H9 (cell line): ENCODE measurements at places on chromosomes 16 and 17. TPM values are rescaled to one million over a fixed set of nuclear protein-coding genes. Genes with fewer than 3 reads are reported as not detected.

- DNase-seq, result no peak
Measured at GRCh38 chr16:53511403-53512280, 8.6 kb upstream of the AKTIP start.

- DNase-seq, result no peak
Measured at GRCh38 chr16:54275956-54276355, 10.6 kb downstream of the IRX3 start.

GRCh38 chr16:84791088-84791487 lies 28.7 kb upstream of the CRISPLD2 start:
- DNase-seq, result no peak

- DNase-seq, result peak; percentile 62
Measured at GRCh38 chr17:79220201-79220712, 145.6 kb downstream of the ENGASE start.

DNA sequence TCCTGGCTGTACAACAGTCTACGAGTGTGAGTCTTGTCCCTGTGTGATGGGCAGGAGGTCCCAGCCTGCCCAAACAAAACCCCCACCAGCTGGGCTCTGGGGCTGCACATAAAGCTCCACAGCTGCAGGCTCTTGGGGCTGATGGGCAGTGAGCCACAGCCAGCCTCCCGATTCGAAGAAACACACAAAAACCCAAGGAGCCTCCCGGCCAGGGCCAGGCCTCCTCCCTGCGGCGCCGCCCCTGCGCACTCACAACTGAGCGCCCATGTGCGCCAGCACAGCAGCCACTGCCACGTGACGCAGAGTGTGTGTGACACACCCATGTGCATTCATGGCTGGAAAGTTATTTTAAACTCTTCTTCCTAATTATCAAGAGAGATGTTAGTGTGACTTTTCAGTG lies 30.6 kb upstream of the FAAP100 start:
- DNase-seq, result no peak

- no peak for DNase-seq
Measured at GRCh38 chr17:71180801-71181385, 939.9 kb upstream of the SOX9 start.

DNA sequence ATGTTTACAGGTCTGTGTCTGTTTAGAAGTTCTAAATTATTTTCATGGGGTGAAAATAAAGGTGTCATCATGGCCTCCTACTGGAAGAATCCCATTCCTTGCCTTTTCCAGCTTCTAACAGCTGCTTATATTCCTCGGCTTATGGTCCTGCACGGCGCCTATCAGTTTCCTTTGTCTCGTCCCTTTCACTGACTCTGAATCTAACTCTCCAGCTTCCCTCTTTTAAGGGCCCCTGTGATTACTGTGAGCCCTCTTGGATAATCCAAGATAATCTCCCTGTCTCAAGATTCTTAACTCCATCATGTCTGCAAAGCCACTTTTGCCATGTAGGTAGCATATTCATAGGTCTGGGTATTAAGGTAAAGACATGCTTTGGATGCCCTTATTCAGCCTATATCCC lies 441.0 kb upstream of the ERCC4 start:
- DNase-seq, result no peak

GRCh38 chr16:4801962-4802658 lies at the start of gene ROGDI:
ROGDI (minus strand) TSS chr16:4802633; CDS start chr16:4802571, 62 bp downstream.
- DNase-seq, result peak; percentile 95

- no peak for DNase-seq
Measured at GRCh38 chr17:57605675-57606105, 139.4 kb downstream of the CCDC182 start.

DNA sequence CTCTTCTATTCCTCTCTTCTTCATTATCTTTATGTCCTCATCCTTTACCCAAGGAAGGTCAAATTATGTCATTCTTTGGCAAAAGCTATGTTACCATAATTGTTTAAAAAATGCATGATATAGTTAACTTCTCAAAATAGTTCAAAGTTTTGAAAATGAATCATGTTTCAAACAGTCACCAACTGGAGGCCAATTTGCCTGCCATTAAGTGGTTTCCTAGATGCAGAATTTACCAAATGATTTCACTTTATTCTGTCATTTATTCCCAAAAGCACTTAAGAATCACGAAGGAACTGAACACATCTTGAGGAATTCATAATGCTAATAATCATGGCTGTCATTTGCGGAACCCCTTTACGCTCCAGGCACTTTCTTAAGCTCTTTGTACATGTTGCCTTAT lies 190.9 kb upstream of the CDH11 start:
- DNase-seq, result no peak

DNA sequence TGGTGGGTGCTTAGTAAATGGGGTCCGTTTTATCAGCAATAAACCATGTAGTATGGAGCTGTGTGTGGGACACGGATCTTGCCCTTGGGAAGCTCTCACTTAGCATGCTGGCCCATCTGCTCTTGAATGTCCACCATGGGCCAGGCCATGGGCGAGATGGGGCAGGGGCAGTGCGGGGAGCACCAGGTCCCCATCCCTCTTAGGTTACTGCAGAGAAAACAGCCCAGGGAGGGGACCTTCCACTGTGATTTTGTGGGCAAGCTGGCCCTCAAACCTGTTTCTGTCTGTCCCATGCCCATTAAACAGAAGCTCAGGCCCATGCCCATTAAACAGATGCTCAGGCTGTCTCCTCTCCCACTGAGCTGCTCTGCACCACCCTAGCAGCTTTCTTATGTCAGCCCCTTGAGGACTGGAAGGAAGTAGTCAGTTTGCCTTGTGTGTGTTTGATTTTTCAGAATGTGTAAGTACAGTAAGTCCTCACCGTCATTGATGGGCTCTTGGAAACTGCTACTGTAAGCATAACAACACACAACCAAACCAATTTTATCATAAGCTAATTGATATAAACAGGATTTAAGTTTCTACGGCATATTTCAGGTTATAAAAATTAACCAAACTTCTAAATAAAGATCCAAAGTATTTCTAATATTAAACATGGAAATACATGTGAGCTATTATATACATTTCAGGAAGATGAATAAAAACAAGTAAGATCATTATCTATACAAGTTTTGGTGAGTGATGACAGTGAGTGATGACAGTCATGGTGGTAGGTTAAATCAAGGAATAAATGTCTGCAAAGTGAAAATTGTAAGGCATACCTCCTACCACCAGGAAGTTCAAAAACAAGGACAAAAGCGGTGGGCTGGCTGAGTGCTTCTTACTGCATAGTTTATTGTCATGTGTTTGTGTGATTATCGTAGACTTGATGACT lies 11.5 kb downstream of the MPRIP start:
- peak; percentile 25 for DNase-seq

Gene FNDC8
- not detected in 2 replicates for total RNA-seq

Gene ANKRD40CL
- not detected in 2 replicates for total RNA-seq

Gene CCL8
- not detected in 2 replicates for total RNA-seq

Gene KRT17
- 1.1 and 1.5 TPM in 2 replicates for total RNA-seq

Gene SLC38A8
- 0.35 TPM in 1 of 2 replicates, not detected in the other for total RNA-seq

Gene CRYBA1
- not detected in 2 replicates for total RNA-seq

Gene COX11
- total RNA-seq, result 75.5 and 76.1 TPM in 2 replicates

Gene ADAD2
- 0.99 and 1.0 TPM in 2 replicates for total RNA-seq

Gene ULK2
- 10.8 and 11.5 TPM in 2 replicates for total RNA-seq

Gene TP53TG3
- not detected in 2 replicates for total RNA-seq

Gene B3GNT9
- total RNA-seq, result 11.2 and 11.4 TPM in 2 replicates
